Fibroblast of lung (primary cell): ENCODE measurements at places on chromosomes 6 and 20. TPM values are rescaled to one million over a fixed set of nuclear protein-coding genes. Genes with fewer than 3 reads are reported as not detected.

Gene ZSCAN23
- 4.9 and 5.1 TPM in 2 replicates for total RNA-seq

Gene FERMT1
- 3.3 and 6.8 TPM in 2 replicates for total RNA-seq

- DNase-seq = no peak
Observed at GRCh38 chr6:78875505-78875904, 8.2 kb downstream of the IRAK1BP1 start.

- no peak for DNase-seq
Observed at GRCh38 chr6:3506200-3506599, 49.4 kb upstream of the SLC22A23 start.

DNA sequence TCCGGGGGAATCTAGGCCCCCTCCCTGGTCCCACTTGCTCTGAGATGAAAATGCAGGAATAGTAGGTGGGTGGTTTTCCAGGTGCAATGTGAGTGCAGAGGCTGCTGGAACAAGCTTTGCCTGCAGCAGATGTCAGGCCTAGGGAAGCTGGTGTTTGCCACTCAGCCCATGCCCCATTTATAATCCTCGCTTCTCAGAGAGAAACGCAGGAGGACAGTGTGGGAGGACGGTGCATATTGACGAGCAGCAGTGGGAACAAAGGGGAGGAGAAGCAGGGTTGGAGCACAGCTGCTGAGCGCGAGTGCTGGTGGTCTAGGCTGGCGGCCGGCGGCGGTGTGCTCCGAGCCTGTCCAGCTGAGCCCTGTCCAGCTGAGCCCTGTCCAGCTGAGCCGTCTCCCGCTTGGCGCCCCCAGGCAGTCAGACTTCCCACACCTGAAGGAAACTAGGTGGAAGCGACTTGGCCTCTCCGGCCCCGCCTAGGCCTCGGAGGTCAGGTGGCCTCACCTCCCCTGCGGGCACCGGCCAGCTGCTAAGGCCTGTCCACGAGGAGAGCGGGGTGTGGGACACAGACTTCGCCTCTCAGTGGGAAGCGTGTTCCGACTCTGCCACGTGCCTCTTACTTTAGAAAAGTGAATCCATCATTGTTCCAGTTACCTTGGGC lies 49.7 kb upstream of the FRMD1 start:
- DNase-seq = no peak

DNA sequence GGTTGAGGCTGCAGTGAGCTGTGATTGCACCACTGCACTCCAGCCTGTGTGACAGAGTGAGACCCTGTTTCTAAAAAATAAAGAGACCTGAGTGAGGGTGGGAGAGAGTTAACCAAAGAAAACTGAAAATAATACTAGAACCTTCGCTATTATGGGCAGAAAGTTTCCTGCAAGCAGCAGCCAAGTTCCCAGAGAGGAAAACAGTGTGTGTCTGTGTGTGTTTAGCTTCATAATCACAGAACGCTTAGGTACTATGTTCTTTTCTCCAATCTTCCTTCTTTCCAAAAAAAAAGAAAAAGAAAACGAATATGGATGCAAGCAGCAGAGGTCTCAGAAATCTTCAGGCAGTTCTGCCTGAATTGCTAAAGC lies 170.0 kb downstream of the LY86 start:
- DNase-seq = no peak

GRCh38 chr6:32968093-32968866 lies at the start of gene BRD2:
TSS of gene BRD2 (plus strand) at chr6:32968594. CDS start at chr6:32972899, 4,305 bp downstream.
- peak; percentile 93 for DNase-seq

DNA sequence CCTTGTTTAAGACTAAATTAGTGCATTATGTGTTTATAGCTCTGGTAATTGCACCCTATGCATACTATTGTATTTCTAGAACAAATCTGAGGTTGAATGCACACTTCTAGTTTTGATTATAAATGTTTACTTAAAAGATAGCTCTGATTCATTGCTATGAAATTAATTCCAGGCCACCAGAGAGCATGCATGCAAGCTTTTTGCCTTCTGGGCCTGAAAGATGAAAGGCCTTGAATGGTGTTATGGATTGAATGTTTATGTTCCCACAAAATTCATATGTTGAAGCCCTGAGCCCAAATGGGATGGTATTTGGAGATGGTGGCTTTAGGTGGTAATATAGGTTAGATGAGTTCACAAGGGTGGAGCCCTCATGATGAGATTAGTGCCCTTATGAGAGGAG lies 695.0 kb upstream of the MAP3K7 start:
- peak; percentile 20 for DNase-seq
